ENCODE measurements at places on chromosomes 6 and 20.

DNA sequence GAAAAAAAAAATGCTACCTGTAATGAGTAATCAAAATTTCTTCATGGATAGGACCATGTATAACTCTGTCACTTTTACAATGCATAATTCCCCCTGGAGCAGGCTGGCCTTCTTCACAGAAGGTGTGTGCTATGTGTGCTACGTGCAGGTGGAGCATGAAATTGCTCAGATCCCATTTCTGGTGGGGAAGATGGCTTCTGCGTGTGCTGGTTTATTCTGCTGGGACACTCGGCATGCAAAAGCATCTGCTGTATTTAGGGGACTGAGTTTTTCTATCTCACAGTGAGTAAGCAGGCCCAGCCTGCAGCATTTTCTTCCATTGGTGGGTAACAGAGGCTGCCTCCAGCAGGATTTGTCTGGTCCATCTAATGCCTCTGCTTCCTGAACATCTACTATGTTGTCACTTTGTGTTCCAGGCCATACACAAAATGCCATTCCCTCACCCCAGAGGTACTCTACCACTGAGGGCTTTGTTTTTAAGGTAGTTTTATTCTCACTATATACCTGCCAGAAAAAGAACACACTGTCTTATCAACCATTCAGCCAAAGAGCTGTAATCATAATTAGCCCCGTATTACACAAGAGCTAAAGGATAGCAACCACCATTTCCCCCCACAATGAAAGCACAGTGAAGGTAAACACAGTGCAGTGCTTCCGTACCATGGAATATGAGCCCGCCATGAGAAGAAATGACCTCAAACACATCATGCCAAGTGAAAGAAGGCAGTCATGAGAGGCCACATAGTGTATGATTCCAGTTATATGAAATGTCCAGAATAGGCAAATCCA is 62.4 kb downstream of the SYNDIG1 start:
- DNase-seq = no peak

DNA sequence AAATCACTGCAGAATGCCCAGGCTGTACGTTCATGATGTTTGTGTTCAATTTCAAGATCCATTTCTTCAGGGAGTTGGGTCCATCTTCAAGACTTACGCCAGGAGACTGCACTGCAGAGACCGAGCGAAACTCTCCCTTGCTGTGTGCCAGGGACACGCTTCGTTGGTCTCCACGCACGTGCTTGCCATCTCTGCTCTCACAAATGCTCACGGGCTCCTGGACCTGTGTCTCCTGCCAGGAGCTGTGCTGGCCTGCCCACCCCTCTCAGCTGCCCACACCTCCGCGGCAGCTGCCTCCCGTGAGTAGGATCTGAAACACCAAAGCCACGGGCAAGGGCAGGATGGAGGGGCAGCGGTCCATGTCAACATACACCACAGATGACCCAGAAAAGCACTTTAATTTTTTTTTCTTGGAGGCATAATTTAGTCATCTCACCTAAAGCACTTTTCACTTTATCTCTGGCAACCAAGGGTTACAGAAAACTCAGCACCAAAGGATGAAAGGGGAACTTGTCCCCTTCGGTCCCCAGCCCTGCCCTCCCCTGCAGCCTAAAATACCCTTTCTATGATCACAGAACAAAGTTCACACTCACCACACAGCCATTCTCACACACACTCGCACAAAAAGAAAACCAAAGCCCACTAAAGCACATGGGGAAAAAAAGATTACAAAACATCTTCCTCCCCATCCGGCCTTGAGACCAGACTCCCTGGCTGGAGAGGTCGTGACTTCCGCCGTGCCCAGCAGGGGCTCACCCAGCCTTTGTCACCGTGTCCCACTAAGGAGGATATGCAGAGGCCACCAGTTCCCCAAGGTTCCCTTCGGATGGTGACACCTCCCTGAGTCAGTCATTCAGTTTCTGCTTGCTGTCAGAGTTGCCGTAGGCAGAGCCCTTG is 137.9 kb downstream of the AGPAT4 start:
- no peak for DNase-seq

DNA sequence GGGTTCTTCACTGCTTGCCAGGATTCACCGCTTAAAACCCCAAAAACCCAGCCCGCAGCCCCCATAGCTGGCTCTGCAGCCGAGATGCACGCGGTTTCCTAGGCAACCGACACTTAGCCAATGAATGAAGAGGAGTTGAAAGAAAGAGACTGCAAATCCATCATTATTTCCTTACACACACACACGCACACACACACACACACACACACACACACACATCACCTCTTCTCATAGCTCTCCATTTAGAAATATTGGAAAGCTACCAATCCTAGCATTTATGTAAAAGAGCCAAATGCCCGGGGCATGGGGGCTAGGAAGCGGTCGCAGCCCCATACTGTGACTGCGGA is 3.4 kb upstream of the TUBB2B start:
- DNase-seq = no peak

- DNase-seq = no peak
Observed at GRCh38 chr6:98033617-98034016, 750.6 kb upstream of the MMS22L start.

DNA sequence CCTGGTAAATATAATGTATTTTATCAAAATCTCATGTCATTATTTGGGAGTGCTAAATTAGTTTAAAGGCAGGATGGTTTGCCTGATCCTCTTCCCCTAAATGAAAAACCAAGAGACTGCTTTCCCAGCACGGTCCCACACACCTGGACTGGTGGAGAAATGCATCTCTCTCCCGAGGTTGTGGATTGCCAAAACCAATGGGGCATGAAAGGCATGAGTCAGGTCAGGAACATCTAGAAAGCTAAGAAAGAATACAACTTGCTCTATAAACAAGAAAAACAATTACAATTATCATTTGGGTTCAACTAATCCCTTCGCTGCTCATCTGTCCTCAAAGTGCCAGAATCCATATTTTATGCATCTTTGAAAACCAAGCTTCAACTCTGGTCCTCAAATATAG is 308.3 kb upstream of the IRAK1BP1 start:
- no peak for DNase-seq

- DNase-seq = no peak
Observed at GRCh38 chr6:1686117-1687098, 76.7 kb downstream of the FOXC1 start.

DNA sequence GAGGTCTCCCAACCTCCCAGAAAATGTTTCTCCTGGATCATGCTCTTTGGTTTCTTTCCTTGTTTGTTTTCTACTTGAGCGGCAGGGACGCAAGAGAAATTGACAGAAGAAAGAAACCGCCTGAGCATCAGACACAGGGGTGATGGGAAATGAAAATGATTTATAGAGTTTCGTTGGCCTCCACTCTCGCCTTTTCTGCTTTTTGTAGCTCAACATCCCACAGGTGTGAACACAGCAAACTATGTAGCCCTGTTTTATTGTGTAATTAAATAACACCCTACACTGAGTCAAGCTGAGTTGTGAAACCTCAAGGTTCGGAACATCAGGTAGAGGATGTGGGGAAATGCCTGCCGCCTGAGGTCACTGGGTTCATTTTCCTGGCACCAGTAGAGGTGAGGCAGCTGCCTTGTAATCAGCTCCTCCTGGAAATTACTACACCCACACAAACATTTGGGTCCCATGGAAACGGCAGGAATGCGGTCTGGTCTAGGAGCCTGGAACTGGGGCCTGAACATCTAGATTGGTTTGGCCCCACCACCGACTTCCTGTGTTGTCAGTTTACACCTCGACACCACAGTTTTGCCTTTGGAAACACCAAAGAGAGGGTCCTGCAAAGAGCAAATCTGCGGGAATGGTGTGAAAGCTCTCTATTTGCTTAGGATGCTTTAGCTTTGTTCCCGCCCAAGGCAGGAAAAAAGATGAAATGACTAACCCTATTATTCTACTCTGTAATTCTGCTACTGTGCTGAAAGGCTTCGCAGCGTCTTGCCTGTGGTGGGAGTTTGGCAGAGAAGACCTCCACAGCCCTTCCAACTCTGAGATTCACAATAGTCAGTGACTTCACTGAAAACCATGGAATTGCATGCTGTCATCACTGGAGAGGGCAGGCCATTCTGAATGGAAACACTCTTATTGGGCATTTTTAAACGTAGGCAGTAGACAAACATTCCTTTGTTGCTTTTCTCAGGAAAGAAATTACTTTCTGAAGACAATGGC is 53.0 kb downstream of the ADAT2 start:
- peak; percentile 11 for DNase-seq

DNA sequence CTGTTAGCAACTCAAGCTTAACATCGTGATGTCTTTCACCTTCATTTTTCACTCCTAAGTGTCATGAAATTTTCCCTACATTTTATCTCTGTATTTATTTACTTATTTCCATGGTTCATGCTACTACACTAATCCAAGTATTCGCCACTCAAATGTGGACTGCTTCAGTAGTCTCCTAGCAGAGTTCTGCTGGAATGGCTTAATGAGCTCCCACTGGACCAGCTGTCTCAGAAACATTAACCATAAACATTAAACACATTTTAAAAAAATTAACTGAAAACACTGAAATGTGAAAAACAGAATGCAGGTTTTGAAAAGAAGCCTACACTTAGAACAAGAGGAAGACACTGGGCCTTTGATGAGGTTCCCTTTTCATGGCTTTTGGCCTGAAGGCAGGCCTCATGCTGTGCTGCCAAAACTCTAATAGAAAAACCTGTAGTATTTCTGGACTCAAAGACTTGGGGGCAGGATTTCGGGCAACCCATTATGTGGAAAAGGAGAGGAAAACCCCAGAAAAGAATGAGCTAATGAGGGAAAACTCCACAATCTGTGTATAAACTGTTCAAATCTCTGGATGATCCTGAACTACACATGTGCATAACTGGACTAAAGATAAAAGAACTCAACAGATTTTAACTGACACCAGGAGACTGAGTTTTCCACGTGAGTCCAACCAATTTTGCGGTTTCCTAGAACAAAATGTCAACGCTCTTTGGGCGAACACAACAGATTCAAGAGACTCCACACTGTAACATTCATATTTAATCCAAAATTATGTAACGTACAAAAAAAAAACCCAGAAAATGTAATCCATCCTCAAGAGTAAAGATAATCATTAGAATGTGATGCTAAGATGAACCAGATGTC is 33.0 kb downstream of the SAMD3 start:
- DNase-seq = no peak

GRCh38 chr6:11160199-11160598 is 48.7 kb upstream of the ERVFRD-1 start:
- no peak for DNase-seq

DNA sequence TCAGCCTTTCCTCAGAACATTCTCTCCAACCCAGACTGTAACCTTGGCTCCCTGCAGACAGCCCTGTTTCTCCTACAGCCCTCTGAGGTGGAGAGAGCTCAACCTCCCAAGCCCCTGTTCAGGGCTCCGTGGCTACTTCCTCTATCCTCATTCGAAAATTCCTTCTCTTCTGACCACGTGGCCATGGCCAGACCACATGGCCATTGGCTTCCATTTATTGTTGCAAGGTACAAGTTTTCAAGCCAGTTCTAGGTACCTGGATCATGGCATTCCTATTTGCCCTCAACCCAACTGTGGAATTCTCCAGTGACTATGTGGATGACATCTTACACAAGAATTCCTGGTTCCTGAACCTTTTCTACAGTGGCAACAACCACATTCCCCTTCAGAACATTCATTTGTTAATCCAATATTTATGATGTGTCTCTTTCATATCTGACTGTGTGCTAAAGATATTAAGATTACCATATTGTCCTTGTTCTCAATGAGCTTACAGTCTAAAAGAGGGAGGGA is 161.9 kb downstream of the GMPR start:
- DNase-seq = no peak

DNA sequence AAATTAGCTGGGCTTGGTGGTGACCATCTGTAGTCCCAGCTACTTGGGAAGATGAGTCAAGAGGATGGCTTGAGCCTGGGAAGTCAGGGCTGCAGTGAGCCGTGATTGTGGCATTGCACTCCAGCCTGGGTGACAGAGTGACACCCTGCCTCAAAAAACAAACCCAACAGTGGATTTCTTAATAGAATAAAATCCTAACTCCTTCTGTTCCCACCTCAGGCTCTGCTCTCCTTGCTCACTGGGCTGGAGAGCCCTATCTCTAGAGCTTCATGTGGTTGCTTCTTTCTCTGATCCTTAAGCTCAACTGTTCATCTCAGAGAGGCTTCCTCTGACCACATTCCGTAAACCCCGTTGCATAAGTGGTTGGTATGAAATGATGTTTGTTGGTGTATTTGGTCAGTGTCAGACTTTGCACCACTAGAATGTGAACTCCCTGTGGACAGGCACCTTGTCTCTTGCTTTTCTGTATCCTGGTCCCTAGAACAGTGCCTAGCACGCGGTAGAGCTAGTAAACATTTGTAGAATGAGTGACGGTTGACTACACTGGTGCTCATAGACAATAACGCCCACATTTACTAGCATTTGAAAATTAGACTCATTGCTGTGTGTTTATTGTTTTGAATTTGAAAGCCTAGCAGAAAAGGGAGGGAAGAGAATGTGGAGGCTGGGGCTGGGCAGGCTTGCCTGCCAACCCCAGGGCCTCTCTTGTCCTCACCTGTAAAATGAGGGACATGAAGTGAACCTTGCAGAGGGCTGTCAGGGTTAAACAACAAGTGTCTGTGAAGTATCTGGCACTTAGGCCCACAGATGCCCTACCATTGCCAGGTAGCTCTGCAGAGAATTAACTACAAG is 4.2 kb downstream of the MAPRE1 start:
- no peak for DNase-seq

GRCh38 chr6:116035616-116036015 is 25.1 kb downstream of the FRK start:
- no peak for DNase-seq

DNA sequence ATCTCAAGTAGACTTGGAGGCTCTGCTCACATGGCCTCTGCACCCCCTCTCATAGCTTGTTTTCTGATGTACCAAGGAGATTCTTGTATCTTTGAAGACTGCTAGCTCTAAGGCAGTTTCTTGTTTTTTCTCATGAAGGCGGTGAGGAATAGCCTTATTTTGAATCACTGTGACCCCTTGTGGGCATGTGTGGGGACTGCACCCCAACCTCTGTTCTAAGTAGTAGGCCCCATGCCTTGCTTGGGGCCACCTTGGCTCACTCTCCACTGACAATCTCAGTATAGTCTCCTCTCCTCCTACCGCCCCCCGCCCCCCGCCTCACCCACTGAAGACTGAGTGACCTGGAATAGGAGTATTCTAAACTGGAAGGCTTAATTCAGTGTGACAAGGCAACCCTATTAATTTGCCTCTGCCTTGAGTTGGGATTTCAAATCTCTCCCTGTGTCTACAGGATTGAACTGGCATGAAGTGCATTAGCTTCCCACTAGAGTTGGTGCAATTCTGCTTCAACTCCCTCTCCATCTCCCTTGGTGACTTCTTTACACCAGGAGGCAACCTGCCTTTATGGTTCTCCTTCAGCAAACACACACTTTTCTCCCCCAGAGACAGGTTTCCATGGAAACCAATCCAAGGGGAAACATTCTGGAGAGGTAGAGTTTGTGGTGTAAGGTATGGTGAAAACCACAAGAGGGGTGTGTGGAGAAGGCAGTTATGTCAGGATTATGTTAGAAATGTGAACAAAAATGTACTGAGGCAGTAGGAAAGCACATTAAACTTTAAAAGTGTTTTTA is 75.4 kb upstream of the ECI2 start:
- peak; percentile 6 for DNase-seq

GRCh38 chr6:37936150-37936549 is 116.6 kb downstream of the ZFAND3 start:
- DNase-seq = no peak

All from stimulated activated CD8-positive, alpha-beta memory T cell treated with anti-CD3 and anti-CD28 coated beads, Interleukin-4, amount 100 ng/mL, for 4 hours (primary cell).